ENCODE measurements at places on chromosomes 16 and 17.

DNA sequence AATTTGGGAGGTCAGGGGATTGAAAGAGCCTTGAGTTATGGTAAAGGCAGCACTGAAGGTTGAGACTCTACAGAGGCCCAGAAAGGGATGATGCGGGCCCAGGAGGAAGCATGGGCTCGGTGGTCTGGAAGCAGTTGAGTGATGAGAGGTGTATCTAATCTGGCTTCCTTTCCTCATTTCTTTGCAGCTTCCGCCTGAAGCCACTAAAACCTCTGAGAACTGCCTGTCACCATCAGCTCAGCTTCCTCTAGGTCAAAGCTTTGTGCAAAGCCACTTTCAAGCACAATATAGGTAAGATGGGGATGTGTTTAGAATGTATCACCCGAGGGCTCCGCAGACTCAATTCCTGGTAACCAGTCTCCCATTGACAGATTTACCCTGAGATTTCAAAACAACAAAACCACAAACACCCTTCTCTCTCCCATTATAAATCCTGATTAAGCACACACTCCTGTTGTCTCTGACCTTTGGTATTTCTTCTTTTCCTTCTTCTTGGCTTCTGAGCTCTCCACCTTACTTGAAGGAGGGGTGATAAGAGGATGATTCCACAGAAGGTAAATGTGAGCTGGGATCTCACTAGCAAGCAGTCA, 21.2 kb downstream of the USP43 start:
- no peak for DNase-seq

DNA sequence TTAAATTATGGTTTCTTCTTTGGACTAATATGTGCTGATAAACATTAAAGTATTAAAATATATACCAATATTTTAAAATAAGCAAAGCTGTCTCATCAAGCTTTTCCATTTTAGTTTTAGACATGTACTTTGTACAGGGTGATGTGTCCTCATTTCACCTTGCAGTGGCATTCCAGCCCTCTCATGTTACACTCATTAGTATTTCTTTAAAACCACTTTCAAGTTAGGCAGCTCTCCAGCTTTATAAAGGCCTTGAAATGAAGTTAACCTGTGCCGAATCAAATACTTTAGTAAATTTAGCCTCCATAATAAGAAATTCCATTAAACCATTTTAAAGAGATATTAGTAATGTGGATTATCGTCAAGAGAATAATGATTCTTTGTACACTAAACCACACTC, 107.6 kb upstream of the HLF start:
- no peak for DNase-seq

DNA sequence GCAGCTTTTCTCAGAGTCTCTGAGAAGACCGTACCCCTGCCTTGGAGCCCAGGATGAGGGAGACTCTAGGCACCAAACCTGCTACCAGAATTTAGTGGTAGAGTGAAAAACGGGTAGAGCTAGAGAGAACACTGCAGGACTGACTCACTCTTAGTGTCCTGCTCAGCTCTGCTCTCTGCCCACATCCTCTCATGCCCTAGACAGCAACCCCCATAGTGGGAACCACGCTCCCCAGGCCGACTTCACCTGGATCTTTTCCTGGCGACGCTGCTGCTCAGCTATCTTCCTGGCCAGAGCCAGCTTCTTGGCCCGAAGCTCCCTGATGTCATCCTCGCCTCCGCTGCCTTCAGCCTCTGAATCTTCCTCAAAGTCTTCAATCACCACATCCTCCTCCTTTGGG, 26.7 kb downstream of the HIC1 start:
- no peak for DNase-seq

DNA sequence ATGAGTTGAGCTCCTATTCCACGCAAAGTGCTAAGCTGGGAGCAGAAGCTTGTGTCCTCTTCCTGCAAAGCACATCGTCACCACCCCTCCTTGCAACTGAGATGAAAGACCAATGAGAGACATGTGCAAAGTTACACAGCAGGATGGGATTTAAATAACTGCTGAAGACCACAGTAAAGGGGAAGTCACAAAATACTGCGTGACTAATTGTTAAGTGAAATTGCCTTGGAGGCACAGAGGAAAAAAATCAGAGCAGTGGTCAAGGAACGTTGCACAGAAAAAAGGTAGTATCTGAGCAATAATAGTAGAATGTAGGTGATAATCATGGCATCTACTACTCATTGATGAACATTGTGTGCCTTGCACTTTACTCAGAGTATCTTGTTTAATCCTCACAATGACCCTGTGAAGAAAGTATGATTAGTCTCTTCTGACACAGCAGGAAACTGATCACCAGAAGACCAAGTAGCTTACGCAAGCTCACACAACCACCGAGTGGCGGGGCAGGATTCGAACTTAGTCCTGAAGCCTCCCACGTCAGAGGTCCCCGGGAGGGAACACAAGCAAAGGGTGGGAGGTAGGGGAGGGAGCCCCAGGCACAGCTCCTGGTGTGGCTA, 15.4 kb upstream of the MYO18A start:
- DNase-seq = no peak

- no peak for DNase-seq
Measured at GRCh38 chr16:68985268-68985667, 120.2 kb upstream of the HAS3 start.

DNA sequence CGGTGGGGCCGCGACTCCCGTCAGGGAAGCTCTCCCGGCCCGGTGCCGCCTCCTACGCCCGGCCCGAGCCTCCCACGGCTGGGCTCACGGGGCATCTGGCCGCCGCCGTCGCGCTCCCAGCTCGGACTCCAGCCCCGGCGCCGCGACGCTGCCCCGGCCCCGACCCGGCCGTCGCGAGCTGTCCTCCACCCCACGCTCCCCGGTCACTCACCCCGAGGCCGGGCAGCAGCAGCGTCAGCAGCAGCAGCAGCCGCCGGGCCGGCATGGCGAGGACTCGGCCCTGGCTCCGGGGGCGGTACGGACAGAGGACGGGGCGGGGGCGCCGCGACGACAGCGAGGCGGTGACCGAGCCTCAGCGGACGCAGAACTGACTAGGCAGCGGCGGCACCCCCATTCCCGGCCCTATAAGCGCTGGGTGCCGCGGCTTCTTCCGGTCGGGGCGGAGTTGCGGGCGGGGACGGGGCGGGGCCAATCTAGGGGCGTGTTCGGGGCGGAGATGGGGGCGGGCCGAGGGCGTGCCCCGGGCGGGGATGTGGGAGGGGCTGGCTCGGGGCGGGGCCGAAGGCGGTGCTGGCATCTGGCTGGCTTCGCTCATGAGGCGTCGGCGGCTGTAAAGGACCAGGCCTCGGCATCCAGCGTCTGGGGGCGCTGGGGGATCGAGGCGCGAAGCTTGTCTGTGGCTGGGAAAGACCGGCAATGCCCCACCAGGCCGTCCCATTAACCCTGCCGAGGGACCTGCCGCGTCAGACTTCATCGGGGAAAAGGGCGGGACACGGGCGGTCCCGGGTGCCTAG, at the start of gene ERN1:
Gene ERN1 (minus strand): TSS at position 380 of the 794 bp plus-strand sequence. CDS start 115 bp downstream, at position 265.
- peak; percentile 99 for DNase-seq
